ENCODE measurements at places on chromosomes 1 and 21. TPM values are rescaled to one million over a fixed set of nuclear protein-coding genes. Genes with fewer than 3 reads are reported as not detected.

DTL gene
- 20.7 TPM for total RNA-seq

NPHS2 gene
- total RNA-seq, result not detected

DCLRE1B gene
- total RNA-seq, result 8.1 TPM

PTGS2 gene
- 7.3 TPM for total RNA-seq

LHX8 gene
- 0.97 TPM for total RNA-seq

SCP2 gene
- 48.8 TPM for total RNA-seq

Data from A549 treated with GW870086 at 1 μM for 4 hours (cell line).